T-helper 2 cell treated with Interferon-gamma antibody and Interleukin-4, amounts not matched to agents 5 μg/mL and 100 μg/mL, for 36 hours (primary cell): ENCODE measurements at places on chromosomes 11 and 22.

DNA sequence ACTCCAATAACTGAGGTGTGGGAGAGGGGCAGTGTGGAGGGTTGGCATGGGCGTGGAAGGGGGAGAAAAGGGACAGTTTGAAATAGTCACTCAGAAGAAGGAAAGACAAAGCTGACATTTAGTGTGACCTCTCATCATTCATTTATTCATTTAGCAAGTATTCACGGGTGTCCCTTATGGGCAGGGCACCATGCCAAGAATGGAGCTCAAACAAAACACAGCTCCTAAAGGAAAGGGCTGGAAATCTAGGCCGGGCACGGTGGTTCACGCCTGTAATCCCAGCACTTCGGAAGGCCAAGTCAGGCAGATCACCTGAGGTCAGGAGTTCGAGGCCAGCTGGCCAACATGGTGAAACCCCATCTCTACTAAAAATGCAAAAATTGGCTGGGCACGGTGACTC, 19.4 kb upstream of the DGKZ start:
- no peak for DNase-seq

DNA sequence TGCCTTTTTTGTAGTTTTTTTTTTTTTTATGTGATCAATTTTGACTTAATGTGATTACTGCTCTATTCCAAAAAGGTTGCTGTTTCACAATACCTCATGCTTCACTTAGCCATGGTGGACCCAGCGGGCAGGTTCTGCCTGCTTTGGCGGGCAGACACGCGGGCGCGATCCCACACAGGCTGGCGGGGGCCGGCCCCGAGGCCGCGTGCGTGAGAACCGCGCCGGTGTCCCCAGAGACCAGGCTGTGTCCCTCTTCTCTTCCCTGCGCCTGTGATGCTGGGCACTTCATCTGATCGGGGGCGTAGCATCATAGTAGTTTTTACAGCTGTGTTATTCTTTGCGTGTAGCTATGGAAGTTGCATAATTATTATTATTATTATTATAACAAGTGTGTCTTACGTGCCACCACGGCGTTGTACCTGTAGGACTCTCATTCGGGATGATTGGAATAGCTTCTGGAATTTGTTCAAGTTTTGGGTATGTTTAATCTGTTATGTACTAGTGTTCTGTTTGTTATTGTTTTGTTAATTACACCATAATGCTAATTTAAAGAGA, 12.5 kb downstream of the CCND1 start:
- DNase-seq, result no peak

- no peak for DNase-seq
Measured at GRCh38 chr11:130913268-130913667, 3.0 kb downstream of the SNX19 start.

DNA sequence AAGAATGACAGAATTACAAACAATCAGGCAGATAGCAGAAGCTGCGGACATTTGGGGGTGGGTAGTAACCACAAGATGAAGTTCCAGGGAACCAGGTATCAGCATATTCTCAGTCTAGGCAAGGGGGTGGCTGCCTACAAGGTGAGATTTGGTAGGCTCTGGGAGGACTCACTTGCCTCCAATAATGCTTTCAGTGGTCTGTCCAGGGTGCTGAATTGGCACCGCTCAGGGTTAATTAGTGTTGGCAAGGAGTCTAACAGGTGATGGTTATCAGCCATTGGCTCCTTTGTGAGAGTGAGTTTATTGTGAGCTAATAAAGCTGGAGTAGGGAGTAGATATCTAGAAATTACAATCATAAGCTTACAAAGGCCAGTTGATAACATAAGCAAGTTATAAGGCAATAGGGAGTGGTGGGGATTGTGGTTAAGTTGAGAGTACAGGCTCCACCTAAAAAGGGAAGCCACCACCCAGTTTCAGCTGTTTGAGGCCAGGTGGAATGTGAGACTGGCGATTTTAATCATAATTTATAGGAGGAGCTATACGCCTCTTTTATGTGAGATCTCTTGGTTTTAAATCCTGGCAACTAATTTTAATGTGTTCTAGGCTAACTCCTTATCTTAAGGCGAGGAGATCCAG, 320.5 kb downstream of the MIAT start:
- no peak for DNase-seq

GRCh38 chr11:115930291-115930690, 426.1 kb upstream of the CADM1 start:
- DNase-seq, result no peak

- DNase-seq, result no peak
Measured at GRCh38 chr22:42343531-42344081, 73.2 kb upstream of the TCF20 start.

DNA sequence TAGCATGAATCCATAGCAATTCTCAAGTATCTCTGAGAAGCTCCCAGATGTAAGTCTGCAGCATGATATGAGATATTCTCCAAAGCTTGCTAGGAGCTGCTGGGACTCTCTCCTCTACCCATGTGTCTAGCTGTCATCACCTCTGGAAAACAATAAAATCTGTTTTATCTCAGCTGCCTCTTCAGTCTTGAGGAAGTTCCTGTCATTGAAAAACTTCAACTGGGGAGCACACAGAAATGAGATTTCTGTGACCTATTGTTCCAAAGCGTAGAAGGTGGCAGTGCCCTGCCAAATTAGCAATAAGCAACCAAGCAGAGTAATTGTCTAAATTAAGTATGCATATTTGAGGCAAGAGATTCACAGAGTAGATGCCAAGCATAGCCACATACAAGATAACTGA, 1380.6 kb upstream of the RAG2 start:
- no peak for DNase-seq

DNA sequence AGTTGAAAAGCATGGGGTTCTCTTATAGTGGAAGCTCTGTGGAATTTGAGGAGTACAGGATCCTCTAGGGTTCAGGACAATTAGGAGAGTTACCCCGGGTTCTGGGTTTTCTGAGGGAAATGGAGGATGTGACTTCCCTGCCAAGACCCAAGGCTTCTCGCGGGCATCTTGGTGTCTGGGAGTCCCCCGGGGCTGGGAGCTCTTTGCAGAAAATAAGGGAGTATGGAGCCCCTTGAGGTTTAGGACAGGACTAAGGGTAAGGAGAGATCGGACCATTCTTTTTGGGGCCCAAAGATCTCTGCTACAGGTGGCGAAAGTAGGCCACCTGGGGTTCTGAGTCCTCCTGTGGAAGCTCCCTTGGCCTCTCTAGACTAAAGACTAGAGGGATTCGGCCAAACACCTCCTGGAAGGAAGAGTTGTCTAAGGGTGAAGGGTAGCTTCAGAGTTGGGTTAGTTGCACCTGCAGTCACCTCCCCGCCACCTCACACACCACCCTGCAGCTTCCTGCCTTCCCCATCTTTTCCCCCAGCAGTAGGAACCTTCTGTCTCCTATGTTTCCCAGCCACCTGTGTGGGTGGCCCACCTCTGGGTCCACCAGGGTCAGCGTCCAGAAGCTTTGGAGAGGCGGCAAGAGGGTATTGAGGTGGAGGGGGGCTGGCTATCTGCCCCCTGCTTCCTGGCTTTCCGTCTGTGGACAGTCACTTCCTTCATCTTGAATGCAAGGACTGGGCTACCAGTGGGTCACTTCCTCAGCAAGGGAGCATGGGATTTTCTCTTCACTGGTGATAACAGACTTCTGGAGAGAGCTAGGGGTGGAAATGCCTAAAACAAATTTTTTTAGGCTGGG, 908 bp downstream of the LIMK2 start:
- DNase-seq, result no peak

DNA sequence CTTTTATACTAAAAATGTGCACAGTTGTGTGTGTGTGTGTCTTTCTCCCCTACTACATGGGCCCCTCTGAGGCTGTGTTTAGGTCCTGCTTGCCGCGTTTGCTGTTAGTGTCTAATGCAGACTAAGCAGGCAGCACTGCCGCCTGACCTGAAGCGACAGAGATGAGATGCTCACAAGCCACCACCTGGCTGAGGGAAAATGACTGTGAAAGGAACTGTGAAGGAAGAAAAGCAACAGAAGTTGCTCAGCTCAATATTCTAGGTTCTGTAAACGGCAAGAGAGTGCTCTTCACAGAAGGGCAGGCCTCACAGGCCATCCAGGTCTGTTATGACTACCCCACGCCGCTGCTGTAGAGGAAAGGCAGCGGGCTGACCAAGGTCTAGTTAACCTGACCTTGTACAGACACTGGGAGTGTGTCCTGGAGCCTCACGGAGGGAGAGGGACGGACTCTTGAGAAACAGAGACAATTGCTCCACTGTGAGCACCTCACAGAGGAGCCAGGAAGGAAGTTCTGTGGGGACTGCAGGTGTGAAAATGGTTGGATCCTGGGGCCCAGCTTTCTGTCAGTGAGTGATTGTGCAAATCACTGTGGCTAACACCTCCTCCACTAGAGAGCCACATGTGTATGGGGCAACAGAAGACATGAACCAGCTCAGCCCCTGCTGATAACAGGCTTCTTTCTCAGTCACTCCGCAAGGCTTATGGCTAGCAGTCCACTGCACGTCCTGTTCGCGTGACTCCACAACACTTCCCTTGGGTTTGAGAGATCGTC, 31.3 kb upstream of the YPEL1 start:
- DNase-seq, result peak; percentile 70

DNA sequence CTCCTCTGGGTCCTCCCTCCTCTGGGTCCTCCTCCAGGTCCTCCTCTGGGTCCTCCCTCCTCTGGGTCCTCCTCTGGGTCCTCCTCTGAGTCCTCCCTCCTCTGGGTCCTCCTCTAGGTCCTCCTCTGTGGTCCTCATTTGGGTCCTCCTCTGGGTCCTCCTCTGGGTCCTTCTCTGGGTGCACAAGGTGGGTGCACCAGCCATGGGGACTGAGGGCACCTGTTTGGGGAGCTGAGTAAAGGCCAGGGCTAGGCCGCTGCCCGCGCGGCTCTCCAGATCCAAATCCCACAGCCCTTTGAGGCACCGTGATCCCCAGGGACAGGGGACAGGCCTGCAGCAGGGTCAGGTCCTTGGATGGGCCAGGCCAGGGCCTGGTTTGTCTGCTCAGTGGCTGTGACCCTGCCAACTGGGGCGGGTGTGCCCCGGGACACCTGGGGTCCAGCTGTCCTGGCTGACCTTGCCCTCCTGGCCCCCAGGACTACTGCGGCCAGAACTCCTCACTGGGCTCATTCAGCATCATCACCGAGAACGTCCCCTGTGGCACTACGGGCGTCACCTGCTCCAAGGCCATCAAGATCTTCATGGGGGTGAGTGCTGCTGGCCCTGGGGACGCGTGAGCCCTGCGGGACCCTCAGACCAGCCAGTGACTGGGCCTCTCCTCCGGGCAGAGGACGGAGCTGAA, 12.7 kb downstream of the MUC2 start:
- DNase-seq, result no peak

GRCh38 chr11:46298699-46299433, 21.4 kb downstream of the CREB3L1 start:
- DNase-seq, result no peak

- no peak for DNase-seq
Measured at GRCh38 chr11:57453543-57454177, 6.7 kb upstream of the RTN4RL2 start.

- no peak for DNase-seq
Measured at GRCh38 chr11:290621-291231, 1.8 kb downstream of the PGGHG start.

- DNase-seq, result no peak
Measured at GRCh38 chr22:32336771-32337424, 20.8 kb upstream of the RFPL3 start.

GRCh38 chr22:23395530-23396361, 184.3 kb downstream of the IGLL1 start:
- DNase-seq, result no peak

- DNase-seq, result peak; percentile 16
Measured at GRCh38 chr11:118152552-118153471, at the start of gene SCN4B. TSS of gene SCN4B (minus strand) at chr11:118152823. CDS start at chr11:118152673, 150 bp downstream.

GRCh38 chr11:76613901-76614300, 56.6 kb downstream of the LRRC32 start:
- DNase-seq, result no peak

DNA sequence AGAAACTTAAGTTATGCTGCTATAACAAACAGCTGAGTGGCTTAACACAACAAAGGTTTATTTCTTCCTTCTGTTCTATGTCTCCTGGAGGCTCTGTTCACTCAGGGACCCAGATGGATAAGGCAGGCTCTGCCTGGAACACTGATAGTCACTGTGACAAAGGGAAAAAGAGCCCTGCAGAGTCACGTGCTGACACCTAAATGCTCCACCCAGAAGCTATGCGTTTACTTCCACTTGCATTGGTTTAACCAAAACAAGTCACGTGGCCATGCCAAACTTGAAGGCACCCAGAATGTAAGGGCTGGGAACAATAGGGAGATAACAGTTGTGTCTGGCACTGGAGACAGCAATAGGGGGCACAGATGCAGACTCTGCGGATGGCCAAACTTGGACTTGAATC, 3.4 kb upstream of the MS4A15 start:
- DNase-seq, result no peak

GRCh38 chr11:65496304-65497140, 2.3 kb upstream of the MALAT1 start:
- DNase-seq, result peak; percentile 30

- peak; percentile 7 for DNase-seq
Measured at GRCh38 chr11:76885390-76886097, 24.8 kb downstream of the ACER3 start.

- no peak for DNase-seq
Measured at GRCh38 chr11:94754819-94755218, 13.3 kb upstream of the AMOTL1 start.

GRCh38 chr22:48719978-48720661, 1107.6 kb downstream of the BRD1 start:
- no peak for DNase-seq

DNA sequence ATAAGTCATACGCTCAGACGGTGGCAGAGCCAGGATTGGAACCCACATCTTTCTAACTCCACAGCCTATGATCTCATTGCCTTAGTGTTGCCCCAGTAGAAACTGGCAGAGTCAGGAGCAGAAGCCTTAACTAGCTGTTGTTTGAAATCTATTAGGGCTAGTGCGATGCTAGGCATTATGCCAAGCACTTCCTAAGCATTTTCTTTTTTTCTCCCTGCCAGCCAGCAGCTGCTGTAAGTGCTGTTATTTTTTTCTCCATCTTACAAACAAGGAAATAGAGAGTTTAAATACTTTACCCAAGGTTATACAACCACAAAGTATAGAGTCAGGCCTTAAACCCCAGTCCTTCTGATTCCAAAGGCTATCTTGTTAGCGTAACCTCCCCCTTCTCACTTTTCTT, 161.0 kb upstream of the SORL1-AS1 start:
- no peak for DNase-seq

DNA sequence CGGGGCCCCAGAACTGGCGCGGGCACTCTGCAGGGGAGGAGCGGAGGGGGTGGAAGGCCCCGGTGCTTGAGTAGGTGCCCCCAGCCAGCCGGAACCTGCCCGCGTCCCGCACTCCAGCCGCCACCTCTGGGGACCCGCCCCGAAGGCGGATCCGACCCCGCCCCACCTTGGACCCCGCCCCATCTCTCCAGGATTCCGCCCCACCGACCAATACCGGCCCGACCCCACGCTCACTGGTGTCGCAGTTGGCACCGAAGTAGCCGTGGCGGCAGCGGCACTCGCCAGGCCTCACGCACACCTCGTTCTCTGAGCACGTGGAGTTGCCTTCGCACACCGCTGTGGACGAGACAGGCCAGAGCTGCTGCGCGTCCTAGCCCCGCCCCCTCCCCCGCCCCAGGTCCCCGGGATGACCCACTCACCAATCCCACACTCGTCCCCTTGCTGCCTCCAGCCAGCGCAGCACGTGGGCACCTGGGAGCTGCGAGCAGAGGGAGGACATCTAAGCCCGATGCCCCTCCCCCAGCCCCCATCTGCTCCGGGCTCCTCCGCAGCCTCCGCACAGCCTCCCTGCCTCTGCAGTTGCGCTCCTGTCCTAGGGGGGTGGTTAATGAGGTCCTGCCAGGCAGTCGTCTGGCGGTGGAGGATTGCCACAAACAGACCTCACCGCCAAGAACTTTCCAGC, 6.0 kb downstream of the SCARF2 start:
- DNase-seq, result no peak
